ENCODE measurements at places on chromosomes 1 and 21.

DNA sequence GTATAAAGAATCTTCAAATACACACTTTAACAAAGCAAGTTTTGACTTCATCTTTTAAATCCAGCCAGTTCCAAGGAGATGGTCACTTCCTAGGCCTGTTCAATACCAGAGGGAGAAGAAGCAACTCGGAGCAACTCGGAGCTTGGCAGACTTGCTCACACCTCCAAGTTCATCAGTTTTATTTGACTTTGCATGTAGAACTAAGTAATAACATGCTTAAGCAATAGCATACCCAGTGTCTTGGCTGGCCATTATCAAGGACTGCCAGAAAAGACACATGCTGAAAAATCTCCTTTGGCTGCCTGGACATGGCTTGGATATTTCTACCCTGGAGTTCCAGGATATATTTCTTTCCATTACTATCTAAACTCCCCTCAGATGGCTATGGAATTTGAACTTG is 52.6 kb downstream of the GNG12 start:
- no peak for DNase-seq

GRCh38 chr21:38534591-38534990 is 36.3 kb upstream of the ERG start:
- DNase-seq, result no peak

DNA sequence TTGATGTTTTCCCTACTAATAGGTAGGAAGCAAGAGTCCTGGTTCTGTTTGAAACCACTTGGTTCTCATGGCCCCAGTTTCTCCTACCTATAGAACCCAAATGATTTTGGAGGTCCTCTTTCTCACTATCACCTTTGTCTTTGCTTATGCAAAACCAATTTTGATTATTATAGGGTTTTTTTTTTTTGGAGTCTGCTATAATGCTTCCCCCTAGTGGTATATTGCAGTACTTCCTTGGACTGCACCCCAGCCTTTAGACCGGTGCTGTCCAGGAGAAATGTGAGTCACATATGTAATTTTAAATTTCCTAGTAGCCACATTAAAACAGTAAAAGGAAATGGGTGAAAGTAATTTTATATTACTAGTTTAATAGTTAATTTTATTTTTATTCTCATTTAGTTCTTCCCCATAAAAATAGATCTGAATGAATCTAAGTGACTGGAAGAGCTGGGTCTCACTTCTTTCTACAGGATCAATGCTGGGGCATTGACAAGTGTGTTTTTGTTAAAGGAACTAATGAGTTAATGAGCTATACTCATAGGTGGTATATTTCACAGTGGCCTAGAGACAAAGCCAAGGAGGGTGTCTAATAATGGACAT is 10.6 kb downstream of the FCMR start:
- DNase-seq, result peak; percentile 32

DNA sequence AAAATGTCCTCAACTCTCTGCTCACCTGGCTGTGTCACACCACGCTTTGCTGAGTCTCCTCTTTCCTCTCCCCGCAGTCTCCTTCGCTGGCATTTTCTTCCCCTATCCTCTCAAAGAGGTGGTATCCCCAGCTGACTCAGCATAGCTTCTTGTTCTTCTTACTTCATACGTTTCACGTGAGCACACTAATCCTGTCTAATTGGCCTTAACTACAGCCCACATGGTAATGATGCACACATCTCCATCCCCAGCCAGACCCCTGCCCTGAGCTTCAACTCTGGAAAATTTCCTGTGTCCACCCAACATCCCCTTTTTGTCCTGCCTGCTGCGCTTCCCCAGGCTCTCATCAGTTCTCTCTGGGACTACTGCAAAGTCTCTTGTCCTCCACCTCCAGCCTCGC is 169.8 kb downstream of the TTLL7 start:
- no peak for DNase-seq

GRCh38 chr1:26768755-26769154 is 19.0 kb upstream of the PIGV start:
- no peak for DNase-seq

DNA sequence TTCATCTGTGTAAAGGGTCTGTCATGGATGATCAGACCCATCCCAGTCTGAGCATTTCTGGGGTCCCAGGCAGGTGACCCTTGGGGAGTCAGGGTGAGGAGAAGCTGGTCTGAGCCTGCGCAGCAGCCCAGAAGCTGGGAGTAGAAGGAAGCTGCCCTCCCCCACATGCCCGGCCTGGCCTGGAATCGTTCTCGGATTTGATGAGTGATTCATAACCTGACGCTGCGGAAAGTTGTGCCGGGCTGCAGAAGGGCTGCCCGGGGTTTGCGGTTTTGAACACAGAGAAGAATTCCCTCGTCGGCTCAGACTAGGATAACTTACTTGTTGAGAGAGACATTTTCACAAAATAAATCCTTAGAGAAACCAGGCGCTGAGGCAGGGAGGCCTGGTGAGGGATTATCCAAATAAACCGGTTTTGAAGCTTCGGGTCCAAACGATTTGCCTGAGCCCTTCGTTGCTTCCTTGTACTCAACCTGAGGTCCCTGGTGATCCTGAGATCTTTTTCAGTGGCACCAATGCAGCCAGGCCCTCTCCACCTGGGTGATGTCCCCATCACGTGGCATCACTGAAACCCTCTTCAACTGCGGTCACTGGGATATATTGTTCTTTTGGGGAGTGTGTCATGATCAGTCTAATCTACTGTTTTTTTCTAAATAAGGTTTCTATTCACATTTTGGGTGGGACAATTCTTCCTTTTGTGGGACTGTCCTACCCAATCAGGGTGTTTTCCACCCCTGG is 29.2 kb downstream of the EPHB2 start:
- DNase-seq, result peak; percentile 78

- DNase-seq, result no peak
These were observed 18.2 kb upstream of the CDCP2 start for GRCh38 chr1:54171016-54171415.

GRCh38 chr21:41593760-41594138 is 85.8 kb upstream of the TMPRSS2 start:
- no peak for DNase-seq

DNA sequence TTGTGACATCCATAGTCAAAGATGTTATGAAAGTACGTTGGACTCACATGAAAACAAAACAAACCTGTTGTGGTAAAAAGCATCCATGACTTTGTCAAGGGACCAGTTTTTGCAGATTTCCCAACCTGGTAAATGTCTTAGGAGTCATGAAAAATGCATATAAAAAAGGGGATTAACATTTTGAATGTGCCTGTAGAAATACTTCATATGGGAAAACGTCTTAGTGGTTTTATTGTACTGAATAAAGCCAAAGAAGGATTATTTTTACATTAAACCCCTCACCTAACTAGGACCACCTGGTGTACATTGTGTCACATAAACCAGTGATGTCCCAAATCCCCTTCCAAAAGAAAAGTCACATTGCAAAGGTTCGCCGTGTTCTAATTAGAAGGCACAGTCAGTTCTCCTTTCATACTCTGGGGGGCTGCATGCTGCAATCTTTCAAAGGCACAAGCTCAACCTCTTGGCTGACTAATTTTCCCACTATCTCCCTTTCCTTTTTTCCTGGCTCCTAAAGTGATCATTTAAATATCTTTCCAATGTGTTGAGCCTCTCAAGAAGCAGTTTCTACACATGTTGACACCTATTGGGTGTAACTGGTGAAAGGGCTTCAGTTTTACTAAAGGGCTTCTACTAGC is 119.8 kb upstream of the SPAG17 start:
- DNase-seq, result no peak

DNA sequence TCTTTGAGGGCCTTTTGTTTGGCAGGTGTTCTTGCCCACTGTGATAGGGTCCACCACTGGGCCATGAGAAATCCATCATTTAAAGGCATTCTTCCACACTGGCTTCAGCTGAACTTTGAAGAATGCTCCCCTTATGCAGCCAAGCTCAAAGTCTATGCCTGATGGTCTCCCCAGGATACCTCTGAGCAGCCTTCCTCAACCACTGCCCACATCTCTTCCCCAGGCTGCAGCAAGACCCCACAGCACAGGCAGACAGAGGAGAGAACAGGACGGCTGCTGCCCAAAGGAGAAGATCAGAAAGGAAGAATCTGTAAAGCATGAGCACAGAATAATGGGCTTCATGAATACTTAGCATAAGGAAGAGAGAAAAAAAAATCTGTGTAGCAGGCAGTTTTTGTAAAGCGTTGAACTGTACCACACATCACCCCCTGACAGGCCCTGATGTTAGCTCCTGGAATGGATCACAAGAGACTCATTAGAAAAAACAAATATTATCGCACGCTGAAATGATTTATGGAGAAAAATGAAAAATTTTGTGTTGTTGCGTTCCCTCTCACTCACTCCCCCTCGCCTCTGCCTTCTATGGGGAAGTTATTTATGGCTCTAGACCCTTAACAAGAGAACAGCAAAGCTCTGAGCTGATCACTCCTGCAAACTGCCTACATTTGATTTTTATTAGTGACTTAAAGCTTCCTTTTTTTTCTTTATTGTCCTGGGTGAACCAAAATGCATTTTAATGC is 134.1 kb downstream of the TMEM53 start:
- DNase-seq, result no peak

DNA sequence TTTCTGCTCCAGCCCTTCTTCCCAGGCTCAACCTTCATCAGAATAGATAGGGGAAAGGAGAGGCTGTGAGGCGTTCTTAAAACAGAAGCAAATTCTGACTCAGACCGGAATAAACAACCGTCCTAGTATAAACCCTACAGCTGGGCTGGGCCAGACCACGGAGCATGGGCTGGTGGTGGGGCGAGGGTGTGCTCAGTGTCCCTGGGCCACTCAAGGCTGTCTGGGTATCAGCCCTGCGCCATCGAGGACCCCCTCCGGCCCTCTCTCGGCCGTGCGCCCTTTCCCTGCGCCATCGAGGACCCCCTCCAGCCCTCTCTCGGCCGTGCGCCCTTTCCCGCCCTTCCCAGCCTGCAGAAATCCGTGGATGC is 36.0 kb downstream of the CAPN2 start:
- no peak for DNase-seq

DNA sequence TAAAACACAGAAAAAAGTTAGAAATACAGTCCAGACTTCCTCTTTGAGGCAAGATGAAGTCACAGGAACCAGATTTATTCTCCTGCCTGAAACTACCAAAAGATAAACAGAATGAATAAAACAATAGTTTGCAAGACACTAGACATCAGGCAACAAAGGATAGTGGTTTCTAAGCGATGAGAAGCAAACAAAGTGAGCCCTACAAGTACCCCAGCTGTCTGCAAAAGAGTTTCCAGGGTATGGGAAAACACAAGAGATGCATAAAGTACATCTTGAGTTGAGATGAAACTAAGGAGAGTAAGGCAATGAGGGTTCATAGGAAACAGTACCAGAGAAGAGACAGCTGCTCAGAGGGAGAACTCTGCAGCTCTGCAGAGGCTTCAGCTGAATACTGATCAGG is 83.3 kb upstream of the COL24A1 start:
- DNase-seq, result no peak

DNA sequence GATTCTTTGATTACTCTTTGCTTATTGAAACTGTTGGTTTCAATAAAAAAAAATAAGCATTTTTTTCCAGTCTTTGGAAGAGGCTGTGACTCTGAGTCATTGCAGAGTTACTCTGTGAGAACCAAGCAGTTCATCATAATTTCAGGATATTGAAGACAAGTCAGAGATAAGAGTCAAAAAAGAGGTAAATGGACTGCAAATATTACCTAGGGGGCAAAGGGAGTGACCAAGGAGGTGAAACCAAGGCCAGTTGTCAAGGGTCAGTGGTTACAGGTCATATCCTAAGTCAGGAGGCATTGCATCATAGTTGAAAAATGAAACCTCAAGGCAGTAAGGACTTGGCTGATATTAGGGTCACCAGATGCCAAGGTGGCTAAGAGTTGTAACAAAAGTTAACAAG is 597.1 kb upstream of the USP24 start:
- DNase-seq, result no peak

DNA sequence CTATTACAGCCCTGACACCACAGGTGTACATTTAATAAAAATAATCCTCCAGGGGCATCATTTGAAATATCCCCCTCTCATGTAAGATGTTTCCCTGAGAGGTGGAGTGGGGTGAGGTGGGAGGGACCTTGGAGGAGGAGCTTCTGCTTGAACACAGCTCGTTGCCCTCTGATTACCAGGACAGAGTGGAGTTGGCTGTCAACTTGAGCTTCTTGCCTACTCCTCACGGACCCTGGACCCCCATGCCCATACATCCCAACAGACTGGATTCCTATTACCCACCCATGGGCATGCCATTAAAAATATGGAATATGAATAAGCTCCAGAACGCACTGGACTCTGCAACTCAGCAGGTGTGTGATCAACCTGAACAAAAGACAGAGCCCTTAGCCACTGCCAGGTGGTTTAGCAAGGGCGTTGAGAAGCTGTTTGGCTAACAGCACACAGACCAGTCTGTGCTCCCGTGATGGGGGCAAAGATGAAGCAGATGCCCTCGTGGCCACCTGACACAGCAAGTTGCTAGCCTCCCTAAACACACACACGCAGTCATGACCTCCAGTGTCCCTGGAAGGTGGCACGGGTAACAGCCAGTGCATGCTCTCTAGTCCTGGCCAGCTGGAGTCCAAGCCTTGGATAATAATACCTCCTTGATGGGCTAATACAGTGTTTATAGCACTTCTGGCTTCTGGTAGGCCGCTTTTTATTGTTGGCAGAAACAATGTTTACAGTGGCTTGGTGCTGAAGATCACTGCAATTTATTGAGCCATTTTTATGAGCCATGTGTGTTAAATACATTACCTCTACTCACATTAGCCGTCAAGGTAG is 155.0 kb downstream of the TOMM20 start:
- no peak for DNase-seq

DNA sequence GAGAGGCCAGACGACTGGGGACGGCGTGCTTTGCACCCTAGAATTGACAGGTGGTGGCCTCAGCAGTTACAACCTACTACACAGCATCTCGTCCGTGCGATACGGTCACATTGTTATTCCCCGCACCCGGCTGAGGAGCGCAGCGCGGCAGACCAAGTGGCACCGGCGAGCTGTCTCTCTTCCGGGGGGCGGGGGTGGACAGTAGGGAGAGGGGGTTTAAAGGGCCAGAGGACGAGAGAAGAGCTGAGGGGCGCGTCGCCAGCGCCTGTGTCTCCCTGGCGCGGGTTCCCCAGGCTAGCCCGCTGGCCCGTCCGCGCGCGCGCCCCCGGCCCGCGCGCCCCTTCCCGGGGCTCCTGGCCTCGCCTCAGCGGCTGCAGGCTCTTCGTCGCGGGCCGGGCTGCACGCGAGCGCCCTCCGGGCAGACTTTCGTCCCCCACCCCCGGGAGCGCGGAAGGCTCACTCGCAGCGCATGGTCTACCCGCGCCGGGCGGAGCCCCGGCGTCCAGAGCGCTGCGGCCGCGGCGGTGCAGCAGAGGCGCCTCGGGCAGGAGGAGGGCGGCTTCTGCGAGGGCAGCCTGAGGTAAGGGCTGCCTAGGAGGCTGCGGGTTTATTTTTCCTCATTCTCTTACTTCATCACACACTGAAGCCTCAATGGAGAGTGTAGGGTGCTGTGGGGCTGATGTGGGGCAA is at the start of gene PDE4B:
PDE4B (plus strand) TSS at position 227 of the 690 bp plus-strand sequence.
- no peak for DNase-seq

DNA sequence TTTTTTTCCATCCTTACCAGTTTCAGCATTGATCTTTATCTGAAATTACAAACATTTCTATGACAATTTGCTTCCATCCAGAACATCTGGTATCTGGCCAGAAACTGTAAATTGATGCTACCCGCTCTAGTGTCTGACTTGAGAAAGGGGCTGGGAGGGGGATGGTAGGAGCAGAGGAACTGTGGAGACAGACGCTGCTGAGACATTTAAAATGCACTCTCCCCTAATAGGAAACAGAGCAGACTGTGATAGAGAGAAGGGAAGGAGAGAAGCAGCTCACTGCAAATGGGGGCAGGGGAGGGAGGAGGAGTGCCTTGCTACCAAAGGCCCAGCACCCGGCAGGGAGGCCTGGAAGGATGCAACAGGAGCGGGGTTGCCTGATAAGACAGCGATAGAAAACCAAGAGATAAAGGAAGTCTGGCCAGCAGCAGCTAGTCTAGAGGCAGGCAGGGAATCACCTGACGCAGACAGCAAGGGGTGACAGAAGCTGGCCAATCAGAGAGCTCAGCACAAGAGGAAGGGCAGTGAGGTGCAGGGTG is 195.5 kb upstream of the NFIA start:
- DNase-seq, result no peak
